ENCODE measurements at places on chromosomes 11 and 22.

DNA sequence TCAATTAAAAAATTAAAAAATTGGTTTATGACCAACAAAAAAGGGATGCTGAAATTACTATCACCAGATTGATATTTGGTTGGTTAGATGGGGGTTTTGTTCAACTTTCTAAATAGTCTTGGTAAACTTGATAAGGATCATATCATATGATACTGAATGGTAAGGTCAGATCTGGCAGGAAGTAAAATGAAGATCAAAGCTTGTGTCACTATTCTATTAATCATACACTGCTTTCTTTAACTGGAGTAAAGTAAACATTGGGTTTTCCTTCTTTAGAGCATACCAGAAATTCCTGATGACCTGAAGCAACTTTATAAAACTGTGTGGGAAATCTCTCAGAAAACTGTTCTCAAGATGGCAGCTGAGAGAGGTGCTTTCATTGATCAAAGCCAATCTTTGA is 40.2 kb downstream of the RRM1 start:
- no peak for DNase-seq

DNA sequence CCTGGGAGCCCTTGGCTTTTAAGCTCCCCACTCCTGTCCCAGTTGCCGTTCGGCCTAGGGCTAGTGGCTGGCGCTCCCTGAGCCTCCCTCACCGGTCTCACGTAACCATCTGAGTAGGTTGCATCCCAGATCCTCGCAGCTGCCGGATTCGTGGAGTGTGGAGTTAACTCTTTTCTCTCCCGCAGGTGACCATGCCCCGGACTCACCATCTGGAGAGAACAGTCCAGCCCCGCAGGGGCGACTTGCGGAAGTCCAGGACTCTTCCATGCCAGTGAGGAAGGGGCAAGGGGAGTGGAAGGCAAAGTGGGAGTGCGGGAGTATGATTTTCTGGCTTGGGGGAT is 902 bp downstream of the MUS81 start:
- DNase-seq, result no peak

- no peak for DNase-seq
These were observed 314.1 kb downstream of the CTTN start for GRCh38 chr11:70712471-70712870.

GRCh38 chr11:128955636-128956035 is 13.0 kb upstream of the TP53AIP1 start:
- DNase-seq, result no peak

DNA sequence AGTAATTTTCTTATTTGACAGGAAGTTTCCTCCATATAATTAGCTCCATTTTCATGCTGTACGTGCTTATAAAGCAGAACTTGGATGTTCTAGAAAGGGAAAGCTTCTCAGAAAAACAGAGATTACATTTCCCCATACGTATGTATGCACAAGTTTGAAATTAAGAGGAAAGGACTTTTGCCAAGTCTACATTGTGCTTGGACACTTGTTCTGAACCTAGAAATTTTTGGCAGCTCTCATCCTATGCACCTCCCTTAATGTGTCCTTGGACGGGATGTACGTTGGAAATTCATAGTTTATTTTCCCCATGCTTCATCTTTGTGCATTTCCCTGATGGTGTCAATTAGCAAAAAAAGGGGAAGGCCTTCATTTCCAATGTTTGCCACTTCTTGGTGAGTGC is 322.7 kb downstream of the BLID start:
- DNase-seq, result no peak

DNA sequence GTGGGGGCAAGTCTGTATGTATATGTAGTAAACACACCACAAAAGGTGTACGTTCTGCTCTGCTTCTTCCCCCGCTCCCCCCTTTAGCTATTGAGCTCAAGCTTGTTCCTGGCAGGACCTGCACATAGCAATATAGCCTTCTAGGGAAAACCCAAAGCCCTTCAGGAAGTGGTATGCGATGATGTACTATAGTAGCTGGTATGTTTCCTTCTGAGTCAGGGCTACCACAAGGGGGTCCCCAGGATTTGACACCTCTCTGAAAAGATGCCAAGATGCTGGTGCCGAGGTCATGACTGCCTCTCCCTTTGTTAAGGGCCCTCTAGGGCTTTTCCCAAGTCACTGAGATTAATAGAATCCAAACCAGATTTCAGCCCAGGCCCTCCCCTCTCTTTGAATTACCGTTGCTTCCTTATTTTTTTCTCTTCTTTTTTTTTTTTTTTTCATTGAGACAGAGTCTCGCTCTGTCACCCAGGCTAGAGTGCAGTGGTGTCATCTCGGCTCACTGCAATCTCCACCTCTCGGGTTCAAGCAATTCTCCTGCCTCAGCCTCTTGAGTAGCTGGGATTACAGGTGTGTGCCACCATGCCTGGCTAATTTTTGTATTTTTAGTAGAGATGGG is 268.4 kb downstream of the ETS1 start:
- no peak for DNase-seq

GRCh38 chr11:2314525-2315394 is 12.9 kb downstream of the TSPAN32 start:
- no peak for DNase-seq

GRCh38 chr11:106496677-106497076 is 419.2 kb downstream of the AASDHPPT start:
- no peak for DNase-seq

DNA sequence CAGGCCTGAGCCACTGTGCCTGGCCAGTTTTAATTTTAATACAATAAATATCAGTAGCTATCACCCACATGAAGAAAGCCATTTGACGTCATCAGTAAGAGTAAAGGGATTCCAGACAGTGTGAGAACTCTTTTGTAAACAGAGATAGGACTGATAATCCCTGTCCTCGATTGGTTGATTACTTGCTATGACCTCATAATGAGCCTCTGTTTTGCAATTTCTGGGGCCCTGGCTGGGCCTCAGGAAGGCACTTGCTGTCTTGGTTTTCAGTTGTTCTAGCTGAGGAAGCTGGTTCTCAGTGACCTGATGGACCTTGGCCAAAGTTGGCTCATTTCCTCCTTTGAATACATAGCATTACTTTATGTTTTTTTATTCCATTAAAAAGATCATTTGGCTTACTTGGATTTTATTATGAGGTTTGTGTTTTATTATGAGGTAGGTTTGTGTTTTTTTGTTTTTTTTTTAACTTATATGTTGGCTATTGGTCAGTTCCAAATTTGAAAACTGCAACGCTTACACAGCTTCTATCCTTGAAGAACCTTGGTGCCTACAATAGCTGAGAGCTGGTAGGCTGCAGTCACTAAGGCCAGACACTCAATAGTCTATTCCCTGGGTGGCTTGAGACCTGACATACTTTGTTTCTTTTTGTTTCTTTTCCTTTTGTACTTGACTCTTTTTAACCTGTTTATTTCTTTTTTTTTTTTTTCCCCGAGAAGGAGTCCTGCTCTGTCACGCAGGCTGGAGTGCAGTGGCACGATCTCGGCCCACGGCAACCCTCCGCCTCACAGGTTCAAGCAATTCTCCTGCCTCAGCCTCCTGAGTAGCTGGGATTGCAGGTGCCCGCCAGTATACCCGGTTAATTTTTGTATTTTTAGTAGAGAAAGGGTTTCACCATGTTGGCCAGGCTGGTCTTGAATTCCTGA is 20.0 kb downstream of the MARK2 start:
- DNase-seq, result no peak

DNA sequence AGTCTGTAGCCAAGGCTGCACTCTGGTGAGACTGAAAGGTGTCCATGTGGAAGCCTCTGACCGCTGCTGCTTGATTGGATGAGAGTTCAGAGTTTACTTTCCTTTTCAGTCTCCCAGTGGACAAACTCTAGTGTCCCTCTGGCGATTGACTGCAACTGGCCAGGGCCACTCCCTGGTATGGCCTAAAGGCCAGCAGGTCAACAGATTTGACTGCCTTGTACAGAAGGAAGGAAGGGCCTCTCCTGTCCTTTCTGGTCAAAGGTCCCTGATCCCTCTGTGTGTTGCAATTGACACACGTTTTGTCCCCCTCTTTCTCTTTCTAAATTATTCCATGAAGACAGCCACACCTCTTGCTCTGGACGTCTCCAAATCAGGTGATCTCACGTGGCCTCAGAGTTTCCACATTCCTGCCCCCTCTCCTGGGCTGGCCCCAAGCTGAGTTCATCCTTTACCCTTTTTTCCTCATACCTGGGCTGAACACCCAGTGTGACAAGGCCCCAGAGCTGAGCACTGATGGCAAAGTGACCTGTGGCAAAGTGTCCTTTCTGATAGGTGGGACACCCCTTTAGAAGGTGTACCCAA is 18.7 kb upstream of the FBLN1 start:
- no peak for DNase-seq

- DNase-seq, result no peak
These were observed 9.6 kb downstream of the FAM118A start for GRCh38 chr22:45319324-45319685.

DNA sequence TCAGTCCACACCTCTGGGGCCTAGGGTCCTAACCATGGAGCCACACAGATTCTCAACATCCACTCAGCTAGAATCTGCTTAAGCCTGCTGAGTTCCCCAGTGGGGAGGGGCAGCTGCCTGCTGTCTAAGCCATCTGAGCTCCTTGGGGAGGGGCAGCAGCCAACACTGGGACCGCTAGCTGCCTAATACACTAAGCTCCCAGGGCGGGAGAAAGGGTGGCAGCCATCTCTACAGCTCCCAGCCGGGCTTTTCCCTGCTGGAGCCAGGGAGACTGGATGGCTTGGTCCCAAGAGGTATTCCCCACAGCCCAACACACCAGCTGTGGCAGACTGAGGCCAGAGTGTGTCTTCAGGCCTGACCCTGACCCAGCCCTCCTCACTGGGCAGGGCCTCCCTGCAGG is 217.3 kb upstream of the TMEM45B start:
- DNase-seq, result no peak

DNA sequence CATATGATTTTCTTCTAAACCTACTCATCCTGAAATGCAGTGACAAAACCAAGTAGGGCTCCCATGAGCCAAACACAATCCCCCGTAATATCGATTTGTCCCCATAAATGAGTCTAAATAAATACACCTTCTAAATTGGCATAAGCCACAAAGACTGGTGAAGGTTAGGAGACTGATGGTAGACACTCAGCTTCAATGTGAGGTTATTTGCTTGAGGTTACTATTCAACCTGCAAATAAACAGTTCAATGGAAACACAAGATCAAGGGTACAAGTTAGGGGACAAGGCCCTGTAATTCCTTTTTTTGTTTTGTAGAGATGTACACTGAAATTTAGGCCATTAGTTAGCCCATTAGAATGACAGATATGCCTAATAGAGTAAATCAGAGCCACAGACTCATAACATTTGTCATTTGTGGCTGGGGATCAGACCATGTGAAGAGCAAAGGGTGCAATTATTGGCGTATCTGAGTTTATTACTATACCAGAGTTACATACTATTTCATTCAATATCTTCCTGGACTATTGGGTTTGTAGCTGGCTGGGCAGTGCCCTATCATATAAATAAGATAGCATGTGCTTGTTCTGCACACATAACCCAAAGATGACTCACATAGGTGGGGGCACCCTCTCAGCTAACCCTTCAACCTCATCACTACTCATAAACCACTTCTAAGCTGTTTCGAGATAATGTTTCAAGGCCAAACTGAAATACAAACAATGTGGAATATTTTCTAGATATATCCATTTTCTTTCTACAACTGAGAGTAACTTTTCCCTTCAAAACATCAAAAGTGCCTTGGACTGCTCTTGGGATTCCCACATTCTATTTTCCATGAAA is 695.3 kb downstream of the KCNA4 start:
- DNase-seq, result no peak

GRCh38 chr22:32475468-32476010 is 928 bp downstream of the FBXO7 start:
- peak; percentile 14 for DNase-seq

DNA sequence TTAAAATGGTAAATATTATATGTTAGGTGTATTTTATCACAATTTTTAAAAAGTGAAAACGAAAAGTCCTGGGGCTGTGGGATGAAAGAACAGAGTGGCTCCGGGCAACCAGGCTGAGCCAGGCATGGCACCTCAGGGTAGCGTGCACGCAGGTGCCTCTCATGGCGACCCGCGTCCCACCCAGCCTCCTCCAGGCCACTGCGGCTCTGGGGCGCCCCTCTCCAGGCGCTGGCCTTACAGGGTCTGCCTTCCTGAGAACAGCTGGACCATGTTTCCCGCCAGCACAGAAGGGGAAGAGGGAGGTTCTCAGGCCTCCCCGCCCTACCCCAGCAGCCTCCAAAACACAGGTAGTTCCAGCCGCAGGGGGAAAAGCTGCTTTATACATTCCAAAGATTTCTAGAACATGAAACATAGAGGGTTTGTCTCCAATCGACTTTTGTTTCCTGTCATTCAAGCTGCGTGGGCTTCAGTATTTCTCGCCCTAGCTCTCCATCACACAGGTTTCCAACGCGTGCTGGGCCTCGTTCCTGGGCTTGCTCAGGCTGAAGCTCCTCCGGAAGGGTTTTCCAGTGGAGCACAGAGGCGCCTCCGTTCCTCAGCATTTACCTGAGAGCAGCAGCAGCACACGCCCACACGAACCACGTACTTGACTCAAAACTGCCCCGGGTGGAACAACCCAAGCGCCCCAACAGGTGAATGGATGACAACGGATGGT is 10.5 kb downstream of the EHD1 start:
- no peak for DNase-seq

DNA sequence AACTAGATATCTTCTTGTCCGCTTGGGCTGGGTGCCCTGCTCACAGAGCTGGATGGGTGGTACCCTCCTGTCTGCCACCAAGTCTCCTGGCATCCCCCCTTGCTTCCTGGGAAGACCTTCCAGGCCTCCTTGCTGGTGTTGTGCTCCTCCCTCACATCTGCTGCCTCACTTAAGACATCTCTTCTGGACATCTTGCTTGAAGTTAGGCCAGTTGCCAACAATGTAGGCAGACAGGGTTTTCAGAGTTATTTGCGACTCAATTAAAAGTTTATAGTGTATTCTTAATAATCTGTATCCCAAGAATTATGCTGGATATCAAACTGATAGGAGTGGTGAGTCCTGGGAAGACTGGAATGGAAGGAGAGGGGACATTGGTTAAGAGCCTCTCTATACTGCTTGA is 64.0 kb upstream of the TNRC6B start:
- no peak for DNase-seq

DNA sequence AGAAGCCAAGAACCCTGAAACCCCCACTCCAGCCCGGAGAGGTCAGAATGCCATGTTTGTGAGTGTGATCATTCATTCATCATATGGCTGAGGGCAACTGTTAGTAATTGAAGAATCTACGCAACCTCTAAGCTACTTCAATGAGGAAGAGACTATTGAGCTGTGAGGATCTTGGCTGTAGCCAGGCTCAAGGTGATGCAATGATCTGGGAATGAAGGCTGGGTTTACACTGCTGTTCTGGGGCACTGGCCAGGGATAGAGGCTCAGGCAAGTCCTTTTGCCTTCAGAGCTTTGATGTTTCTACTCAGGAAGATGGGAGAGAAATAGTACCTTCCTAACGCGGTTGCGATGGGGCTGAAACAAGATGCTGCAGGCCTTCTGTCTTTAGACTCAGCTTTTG is 12.9 kb downstream of the CRYBB2 start:
- DNase-seq, result no peak

DNA sequence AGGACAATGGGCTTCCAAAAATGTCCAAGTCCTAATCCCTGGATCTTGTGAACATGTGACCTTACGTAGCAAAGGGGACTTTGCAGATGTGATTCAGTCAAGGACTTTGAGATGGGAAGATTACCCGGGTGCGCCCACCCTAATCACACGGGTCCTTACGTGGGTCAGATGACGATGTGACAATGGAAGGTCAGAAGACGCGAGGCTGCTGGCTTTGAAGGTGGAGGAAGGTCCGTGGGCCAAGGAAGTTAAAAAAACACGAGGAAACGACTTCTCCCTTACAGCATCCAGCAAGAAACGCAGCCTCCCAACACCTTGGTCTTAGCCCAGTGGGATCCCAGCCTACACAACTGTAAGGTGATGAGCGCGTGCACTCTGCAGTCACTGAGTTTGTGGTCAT is 860.1 kb downstream of the TBC1D22A start:
- no peak for DNase-seq

- no peak for DNase-seq
These were observed 42.4 kb downstream of the PIK3C2A start for GRCh38 chr11:17165247-17165890.

Measured in neural crest cell (in vitro differentiated cells).